ENCODE measurements at places on chromosomes 11 and 22.

DNA sequence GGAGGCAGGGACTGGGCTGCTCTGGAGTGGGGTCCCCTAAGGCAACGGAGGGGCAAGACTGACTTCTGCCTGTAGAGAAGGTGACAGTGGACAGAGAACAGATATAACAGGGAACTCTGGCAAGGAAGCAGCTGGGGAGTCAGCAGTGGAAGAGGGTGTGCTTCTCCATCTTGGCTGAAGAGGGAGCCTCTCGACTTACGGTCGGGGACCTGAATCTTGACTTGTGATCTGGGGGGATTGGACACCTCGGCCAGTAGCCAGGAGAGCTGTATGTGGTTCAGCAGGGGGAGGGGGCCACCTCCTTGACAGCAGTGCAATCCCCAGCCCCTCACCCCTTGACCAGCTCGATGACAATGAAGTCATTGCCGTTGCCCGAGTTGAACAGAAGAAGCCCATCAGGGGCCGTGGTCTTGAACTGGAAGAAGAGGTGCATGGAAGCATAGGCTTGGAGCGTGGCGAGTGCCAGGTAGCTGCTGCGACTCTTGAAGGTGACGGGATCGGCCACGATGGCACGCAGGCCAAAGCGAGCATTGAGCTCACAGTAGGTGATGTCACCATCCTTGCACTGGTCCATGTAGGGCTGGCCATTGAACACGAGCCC is 60.0 kb downstream of the SLC22A12 start:
- DNase-seq = peak; percentile 67

GRCh38 chr11:128509621-128510389 is 77.6 kb downstream of the ETS1 start:
- no peak for DNase-seq

- DNase-seq = no peak
These were observed 352.4 kb downstream of the BRD1 start for GRCh38 chr22:49475253-49475652.

GRCh38 chr11:35178067-35178805 is 39.3 kb downstream of the CD44 start:
- DNase-seq = no peak

GRCh38 chr11:30583476-30584280 is 2.5 kb downstream of the MPPED2 start:
- DNase-seq = peak; percentile 9

DNA sequence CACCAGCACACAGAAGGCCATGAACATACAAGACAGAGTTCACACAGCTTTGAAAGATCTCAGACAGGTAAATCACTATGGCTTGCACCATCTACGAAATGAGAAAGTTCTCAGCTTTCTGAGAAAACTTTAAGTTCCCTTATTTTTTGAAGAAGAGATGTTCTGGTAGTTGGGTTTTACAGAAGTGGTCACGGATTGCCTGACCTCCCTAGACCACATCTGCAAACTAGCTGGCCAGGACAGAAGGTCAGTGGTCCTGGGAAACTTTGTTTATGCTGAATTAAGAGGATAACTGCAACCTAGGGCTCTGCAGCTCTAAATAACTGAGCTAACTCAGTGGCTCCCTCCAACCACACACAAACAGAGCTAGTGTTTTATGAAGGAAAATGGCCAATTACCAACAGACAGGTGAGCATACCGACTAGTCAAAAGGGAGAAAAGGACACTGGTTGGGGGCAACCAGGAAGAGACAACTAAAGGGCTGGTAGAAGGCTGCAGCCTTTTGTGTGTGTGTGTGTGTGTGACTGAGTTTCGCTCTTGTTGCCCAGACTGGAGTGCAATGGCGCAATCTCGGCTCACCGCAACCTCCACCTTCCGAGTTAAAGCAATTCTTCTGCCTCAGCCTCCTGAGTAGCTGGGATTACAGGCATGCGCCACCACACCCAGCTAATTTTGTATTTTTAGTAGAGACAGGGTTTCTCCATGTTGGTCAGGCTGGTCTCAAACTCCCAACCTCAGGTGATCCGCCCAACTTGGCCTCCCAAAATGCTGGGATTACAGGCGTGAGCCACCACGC is 8.5 kb upstream of the SCN2B start:
- DNase-seq = no peak

GRCh38 chr11:134478176-134478575 is 66.1 kb upstream of the B3GAT1 start:
- DNase-seq = no peak

GRCh38 chr22:46775850-46776826 is 13.7 kb downstream of the TBC1D22A start:
- no peak for DNase-seq

- DNase-seq = no peak
These were observed 42.5 kb downstream of the ZNRF3 start for GRCh38 chr22:28925916-28926315.

DNA sequence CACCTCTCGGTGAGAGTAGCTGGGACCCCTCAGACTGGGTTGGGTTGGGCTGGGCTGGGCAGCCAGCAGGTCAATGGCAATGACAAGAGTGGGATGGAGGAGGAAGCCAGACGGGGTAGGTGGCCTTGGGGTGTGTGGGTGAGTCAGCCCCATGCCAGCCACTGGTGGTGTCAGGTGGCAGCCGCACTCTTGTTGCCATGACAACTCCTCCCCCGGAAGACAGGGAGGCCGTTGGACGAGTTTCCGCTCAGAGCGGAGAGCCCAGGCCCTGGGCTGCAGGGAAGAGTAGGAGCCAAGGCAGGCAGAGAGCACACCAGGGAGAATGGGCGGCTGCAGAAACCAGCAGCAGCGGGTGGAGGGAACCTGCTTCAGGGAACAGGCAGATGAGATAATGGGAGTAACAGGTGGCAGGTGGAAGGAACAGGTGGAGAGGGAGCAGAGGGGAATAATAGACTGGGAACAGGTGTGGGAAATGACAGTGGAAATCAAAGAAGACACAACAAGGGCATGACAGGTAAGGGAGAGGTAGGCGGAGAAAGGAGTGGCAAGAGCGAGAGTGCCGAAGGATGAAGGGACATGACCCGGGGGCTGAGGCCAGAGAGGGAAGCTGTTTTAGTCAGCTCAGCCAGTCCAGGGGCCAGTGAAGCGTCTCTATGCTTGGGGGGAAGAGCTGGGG is 8.7 kb downstream of the SPTBN2 start:
- no peak for DNase-seq

GRCh38 chr22:26418620-26419019 is 10.4 kb upstream of the ASPHD2 start:
- DNase-seq = no peak

DNA sequence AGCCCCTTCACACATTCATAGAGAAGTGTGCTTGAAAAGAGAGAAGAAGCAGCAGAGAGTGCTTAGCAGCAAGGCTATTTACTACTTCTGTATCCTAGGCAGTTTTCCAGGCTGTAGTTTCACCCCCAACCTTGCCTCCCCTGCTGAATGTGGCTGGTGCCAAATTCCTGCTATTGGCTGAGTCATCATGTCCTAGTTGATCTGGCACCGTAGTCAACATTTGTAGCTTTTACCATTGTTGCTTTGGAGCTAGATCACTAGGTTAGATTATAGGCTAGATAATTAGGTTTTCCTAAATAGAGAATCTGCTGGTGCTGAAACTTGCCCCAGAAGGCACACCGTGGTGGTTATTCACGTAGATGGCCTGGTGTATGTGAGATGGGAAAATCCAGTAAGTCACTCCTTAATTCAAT is 32.7 kb downstream of the ARHGAP42 start:
- no peak for DNase-seq

DNA sequence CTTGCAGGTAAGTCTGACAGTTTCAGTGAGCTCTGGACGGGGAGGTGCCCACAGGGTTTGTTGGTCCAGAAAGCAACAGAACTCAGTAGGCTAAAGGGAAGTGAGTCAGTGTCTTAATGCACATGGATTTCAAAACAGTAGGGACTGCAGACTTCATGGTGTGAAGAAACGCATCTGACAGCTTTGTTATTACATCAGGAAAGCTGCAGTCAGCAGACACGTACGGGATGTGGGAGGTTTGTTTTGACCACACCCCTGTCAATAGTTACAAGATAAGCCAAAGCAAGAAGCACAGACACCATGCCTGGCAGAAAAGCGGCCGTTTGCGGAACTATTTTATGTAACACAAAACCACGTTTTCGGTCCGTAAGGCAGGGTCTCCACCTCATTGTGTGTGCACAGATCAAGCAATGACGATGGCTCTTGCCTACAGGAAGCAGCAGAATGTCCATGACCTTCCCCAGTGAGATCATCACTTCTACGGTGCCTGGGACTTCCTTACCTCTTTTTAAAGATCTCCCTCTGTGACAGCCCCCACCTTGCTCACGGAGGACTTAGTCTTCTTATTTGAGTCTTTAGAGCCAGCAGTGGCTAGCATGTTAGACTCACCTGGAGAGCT is 58.2 kb upstream of the FTH1 start:
- DNase-seq = peak; percentile 68

DNA sequence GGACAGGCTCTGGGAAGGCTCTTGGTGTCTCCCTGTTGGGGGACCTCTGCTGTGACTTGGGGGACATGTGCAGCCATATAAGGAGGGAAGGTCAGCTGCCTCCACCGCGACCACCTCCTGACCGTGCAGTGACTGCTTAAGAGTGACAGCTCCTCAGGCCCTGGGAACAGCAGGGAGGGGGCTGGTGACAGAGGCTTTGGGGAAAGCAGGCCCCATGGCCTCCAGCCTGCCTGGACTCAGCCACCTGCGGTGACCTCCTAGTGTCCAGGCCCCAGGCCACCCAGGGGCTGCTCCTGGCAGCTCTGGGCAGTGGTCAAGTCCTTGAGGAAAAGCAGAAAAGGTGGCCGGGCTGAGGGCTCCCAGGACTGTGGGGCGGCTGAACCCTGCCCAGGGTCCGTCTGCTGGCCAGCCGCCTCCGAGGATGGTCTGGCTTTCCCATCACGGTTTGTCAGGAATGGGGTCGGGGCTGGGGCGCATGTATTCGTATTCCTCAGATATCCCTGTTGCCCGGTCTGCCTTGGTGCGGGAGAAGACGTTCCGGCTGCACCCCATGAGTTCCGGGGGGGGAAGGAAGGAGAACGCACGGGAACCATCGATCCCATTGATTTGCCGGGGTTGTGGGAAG is 96.8 kb downstream of the WNT7B start:
- no peak for DNase-seq

DNA sequence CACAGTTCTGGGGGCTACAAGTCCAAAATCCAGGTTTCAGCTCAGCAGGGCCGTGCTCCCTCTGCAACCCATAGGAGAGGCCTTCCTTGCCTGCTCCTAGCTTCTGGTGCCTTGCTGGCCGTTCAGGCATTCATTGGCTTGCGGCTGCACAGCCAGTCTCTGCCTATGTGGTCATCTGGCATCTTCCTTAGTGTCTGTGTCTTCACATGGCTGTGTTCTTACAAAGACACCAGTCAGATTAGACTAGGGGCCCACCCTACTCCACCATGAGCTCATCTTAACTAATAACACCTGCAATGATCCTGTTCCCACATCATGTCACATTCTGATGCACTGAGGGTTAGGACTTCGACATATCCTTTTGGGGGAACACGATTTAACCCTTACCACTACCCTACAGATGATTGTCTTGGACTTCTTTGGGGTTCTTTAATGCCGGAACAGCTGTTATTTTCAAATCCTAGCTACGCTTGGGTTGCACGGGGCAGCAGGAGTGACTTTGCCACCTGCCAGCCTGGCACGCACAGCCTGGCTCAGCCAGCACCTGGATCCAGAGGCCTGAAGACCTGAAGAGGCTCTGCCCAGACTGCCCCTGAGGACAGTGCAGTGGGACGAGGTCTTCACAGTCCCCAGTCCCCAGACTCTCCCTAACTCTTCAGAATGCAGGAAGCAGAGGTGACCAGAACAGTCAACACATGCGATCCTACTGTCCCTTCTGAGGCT is 7.7 kb upstream of the NEAT1 start:
- DNase-seq = no peak

GRCh38 chr11:62266558-62266957 is 3.4 kb upstream of the SCGB2A2 start:
- no peak for DNase-seq

GRCh38 chr11:71991494-71991893 is 7.2 kb upstream of the IL18BP start:
- DNase-seq = peak; percentile 52

- DNase-seq = no peak
These were observed 53.7 kb downstream of the TIMP3 start for GRCh38 chr22:32855045-32855756.

DNA sequence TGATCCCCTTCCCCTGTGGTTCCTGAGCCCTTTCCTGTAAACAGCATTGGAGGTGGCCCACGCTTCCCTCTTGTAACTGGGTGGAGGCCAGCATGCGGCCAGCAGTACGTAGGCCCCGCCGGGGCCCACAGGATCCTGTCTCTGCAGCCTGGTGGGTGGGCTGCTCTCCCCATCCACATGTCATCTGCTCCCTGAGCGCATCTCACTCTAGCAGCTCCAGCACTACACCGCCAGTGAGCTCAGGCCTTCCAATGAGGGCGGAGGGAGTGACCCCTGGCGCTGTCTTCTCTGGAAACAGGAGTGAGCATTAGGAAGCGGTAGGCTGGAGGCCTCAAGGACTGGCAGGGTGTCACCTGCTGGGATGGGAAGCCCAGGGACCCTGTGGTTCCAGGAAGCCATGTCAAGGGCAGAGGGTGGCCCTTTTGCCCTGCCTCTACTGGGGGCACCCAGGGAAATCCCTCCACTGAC is 363.9 kb downstream of the TBC1D22A start:
- no peak for DNase-seq

DNA sequence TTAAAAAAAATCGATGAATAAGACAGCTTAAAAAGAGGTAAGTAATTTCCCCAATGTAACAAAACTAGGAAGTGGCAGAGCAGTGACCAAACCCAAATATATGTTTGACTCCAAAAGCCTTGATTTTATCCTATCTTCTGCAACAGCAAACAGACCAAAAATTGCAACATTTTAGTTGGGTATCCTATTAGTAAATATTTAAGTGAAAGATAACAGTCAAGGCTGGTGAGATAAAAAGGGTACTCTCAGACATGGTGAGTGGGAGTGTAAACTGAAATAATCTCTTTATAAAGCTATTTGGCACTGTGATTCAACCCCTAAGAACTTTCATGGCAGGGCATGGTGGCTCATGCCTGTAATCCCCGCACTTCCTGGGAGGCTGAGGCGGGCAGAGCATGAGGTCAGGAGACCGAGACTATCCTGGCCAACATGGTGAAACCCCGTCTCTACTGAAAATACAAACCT is 1.9 kb upstream of the RDX start:
- DNase-seq = no peak

DNA sequence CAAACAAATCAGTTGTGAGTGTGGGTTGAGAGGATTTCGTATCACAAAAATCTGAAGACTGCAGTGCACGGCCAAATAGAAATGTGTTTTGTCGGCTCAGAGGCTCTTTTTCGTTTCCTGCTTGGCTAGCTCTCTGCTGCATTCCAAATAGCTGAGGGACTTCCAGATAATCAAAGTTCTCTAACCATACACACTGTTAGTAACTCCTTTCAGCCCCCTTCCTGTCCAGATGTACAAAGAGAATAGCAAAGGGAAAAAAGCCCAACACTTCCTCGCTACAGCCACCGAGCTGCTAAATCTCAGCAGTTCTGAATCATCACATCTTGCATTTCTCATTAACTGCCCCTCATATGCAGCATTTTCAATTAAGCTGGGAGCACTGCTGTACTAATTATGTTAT is 203.1 kb downstream of the TENM4 start:
- no peak for DNase-seq

- DNase-seq = no peak
These were observed 21.2 kb downstream of the GRAMD1B start for GRCh38 chr11:123451183-123451781.

- DNase-seq = no peak
These were observed 5.9 kb upstream of the SOX10 start for GRCh38 chr22:37990301-37990700.

Data from GM13976 (cell line).